NCI-H2171 treated with DMSO at 0.1 percent for 48 hours (cell line): ENCODE measurements at places on chromosomes 2 and 18.

DNA sequence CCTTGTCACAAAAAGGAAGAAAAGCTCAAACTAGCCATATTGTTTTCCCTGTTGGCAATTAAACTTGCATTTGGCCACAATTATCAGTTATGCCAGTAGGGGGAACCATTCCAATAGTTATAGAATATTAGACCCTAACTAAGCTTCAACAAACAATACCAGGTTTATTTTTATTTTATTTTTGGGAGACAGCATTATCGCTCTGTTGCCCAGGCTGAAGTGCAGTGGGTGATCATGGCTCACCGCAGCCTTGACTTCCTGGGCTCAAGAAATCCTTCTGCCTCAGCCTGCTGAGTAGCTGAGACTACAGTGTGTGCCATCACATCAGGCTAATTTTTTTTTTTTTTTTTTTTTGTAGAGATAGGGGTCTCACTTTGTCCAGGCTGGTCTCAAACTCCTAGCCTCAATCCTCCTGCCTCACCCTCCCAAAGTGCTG lies 102.1 kb downstream of the ATAD2B start:
- peak; percentile 70 for DNase-seq

- no peak for DNase-seq
These were observed 10.5 kb downstream of the PROC start for GRCh38 chr2:127428815-127429109.

- no peak for DNase-seq
These were observed 442.8 kb downstream of the ZNF516 start for GRCh38 chr18:76052227-76052595.

DNA sequence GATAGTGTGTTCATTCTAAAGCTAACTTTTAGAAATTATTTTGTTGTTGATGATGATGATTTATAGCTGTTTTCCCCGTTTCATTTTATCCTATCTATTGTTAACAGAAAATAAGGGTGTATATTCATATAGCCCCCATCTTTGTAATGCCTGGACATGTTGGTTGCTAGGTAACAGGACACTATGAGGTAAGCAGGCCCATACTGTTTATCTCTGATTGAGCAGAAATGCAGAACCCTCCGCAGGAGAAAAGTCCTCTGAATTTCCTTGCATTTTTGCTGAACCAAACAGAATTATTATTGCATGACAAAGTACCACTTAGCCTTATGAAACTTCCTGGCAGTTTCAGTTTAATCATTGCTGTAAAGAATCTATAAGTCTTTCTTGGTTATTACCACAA lies 339.4 kb downstream of the DCC start:
- no peak for DNase-seq

DNA sequence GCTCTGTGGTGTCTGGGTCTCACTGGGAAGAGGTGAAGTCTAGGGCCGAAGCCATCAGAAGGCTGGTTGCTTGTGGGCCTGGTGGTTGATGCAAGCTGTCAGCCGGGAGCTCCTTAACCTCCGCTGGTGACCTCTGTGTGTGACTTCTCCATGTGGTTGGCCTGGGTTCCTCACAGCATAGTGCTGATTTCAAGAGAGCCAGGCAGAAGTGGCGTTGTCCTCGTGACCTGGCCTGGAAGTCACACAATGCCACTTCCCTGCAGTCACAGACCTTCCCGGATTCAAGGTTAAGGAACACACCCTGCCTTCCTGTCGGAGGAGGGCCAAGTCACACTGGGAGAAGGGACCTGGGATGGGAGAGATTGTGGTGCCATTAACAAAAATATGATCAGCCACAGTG lies 303.7 kb upstream of the HS6ST1 start:
- DNase-seq, result no peak

GRCh38 chr2:94955702-94956101 lies 69.8 kb upstream of the MAL start:
- no peak for DNase-seq

DNA sequence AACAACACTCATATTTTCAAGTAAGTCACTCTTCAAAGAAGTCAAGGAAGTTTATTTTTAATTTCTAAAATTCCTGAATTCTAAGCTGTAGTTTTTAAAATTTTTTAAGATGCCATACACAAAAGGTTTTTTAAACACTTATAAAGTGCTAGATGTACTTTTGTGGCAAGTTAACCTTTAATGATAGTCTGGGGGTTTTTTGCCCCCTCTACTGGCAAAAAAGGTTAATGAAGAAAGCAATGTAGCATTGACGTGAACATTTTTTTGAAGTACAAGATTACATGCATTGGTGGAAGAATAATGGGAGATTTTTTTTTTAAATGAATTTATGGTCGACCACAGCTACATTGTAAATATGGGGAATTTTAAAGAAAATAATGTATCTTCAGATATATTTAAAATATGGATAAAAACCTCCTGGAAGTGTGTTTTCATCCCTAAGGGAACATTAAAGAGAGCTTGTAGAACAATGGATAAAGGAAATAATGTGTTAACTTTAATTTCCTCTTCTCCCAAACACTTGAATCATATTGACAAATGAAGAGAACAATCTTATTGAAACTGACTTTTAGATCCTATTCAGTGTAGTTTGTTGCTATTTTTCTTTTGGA lies 12.6 kb downstream of the ITPRID2 start:
- DNase-seq, result peak; percentile 44

- no peak for DNase-seq
These were observed 67.9 kb downstream of the CERS6 start for GRCh38 chr2:168524005-168524404.

DNA sequence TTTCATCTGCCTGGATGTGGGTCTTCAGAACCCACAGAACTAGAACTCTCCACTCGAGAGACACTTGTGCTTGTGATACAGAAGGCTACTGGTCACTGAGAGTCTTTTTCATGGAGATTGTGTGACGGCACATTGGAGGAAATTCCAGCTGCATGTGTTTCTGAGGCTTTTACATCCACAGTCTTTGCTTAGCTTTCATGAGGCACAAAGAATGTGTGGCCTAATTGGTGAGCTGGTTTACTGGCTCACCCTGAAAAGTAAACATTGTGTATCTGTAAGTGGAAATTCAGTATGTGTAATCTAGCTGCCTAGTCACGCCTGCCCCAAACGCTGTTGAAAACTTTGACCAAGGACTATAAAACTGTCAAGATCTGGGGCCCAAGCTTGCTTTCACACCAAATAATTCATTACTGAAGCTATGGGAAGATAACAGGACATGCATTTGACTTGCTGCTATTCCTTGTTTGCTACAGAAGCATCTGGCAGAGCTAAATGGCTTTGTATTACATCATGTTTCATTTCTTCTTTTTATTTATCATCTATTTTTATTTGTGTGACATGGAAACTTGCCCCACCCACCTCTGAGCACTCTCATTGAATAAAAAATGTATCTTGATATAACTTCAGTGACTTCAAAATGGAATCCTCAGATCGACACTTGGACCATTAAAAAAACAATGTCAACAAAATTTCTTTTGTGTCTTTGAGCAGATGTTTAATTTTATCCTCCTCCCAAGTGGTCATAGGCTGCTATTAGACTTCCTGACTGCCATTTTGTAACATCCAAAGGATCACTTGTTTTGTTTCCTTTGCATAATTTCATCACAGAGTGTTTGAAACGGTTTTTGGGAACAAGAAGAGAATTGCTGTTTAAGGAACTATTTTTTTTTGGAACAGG lies 80.2 kb downstream of the EFEMP1 start:
- DNase-seq, result no peak

- DNase-seq, result peak; percentile 46
These were observed 329.5 kb downstream of the PAX3 start for GRCh38 chr2:221969087-221969829.

GRCh38 chr2:173860082-173860481 lies 105.1 kb downstream of the SP3 start:
- no peak for DNase-seq

- no peak for DNase-seq
These were observed 216.4 kb downstream of the BCL2 start for GRCh38 chr18:63102941-63103744.
